ENCODE measurements at places on chromosomes 2 and 18.

- DNase-seq = peak; percentile 61
Observed at GRCh38 chr2:106117882-106118684, 76.0 kb downstream of the UXS1 start.

- DNase-seq = no peak
Observed at GRCh38 chr2:216516730-216517350, 18.2 kb downstream of the RPL37A start.

DNA sequence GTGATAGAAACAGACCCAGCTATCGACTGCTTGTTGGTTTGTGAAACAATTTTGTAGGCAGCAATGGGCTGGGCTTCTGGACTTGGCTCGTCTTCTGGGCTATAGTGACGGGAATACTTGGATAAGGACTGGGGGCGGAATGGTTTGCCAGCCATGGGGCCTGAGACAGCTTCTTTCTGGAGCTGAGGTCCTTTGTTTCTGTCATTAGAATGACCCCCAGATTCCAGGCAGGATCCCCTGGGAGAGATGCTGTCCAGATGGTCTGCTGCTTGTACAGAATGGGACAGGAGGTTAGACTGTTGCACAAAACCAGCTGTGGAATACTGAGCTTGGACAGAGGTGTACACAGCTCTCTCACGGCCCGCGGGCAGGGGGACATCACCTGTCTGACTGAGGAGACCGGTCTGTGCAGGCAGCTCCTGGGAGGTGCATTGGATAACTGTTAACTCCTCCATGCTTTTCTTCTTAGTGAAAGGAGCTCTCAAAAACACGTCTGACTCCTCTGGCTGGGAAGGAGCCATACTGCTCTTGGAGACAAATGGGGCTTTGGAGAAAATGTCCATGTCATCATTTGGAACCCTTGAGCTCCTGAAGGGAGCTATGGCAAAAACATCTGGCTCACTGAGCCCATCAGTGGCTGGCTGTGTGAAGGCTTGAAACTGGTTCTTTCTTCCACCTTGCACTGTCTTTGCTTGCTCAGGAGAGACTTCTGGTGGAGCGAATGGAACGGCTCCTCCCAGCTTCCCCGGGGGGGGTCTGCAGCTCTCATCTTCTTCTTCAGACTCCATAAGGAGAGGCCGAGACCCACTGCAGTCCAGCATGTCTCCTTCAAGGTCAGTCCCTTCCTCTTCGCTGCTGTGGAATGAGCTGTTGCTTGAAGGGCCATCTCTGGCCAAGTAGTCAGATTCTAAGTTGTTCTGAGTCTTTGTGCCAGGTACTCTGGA is 28.6 kb upstream of the NFU1 start:
- no peak for DNase-seq

DNA sequence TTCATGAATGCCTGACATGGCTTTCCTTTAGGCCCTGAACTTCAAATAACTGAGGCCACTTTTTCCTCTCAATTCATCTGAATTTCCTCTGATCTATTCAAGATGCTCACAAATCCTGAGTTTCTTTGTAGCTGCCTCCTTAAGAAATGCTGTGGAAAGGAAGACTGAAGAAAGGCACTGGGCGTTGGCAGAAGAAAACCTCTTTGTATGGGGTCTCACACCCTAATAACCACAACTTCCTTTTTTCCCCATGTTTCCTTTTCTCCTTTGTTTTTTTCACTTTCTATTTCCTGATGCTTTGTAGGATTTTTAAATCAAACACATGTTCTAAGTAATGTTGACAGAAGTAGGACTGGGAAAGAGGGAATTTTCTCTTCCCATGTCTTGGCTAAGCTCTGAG is 447.4 kb downstream of the CMPK2 start:
- DNase-seq = no peak

DNA sequence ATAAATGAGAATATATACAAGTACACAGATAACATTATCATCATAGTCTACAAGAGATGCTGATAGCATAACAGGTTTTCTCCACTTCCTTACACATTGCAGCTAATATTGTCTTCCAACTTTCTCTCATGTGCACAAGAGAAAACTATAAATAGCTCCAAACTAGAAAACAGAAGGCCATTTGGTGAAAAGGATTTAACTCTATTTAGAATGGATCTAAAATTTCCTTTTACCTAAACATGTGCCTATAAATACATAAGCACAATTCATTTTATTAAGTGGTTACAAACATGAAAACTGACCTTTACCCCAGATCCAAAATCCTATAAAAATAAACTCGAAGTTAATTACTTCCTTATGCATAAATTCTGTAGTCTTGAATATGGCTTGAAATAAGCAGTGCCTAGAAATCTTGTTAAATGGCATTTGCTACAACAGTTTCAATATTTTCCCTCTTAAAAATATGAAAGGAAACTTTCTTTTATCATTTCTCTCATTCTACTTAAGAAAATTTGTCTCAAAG is 41.6 kb downstream of the SLC25A12 start:
- no peak for DNase-seq
